ENCODE measurements at places on chromosomes 3 and 15.
A peak's percentile ranks its signal among the peaks of the same experiment; 100 is the strongest.

GRCh38 chr3:78978037-78978436, 789.8 kb downstream of the ROBO1 start:
- DNase-seq = peak; percentile 31

DNA sequence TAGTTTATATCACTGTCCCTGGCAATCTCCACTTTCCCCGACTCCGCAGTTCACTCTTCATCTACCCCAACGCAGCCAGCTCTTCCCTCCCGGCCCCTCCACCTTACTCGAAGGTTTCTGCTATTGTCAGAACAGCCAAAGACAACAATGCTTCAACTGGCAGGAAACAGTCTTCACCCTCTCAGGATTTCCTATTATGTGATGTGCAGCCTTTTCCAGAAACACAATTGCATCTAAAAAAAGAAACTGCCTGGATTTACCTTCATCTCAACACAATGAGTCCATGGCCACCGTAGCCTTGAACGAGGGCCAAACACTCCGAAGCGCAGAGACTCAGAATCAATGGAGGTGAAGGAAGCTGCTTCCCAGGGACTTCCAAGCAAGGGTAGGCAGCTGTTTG, 182.1 kb upstream of the TSC22D2 start:
- DNase-seq = no peak

GRCh38 chr15:27725731-27726130, 373.4 kb downstream of the OCA2 start:
- no peak for DNase-seq

- no peak for DNase-seq
Measured at GRCh38 chr3:69244039-69244438, 121.6 kb upstream of the LMOD3 start.

DNA sequence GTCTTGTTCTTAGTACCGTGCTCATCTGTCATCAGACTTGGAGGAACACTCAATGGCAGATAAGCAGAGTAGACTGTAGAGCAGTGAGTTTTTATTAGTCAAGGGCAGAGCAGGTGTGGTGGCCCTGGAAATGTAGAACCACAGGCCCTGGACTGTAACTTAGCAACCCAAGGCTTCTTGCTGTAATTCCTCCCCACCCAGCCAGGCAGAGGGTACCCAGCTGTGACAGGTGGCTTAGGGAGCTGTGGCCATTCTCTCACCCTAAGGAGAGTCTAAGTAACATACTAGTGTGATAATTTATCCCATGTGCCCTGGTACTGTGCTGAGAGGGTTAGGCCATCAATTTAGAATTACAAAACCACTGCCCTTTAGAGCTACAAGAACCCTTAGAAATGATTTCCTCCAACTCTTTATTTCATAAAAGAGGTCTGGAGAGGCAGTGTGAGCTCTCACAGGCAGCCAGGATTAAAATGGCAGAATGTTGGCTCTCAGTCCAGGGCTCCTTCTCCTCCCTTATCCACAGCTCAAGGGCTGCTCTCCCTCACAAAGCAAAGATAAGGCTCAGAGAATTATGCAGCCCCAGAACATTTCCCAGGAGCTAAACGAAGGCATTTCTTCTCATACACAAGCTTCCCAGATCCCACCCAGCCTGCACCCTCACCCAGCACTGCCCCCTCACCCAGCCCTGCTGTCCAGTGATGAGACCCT, 3.0 kb downstream of the POMGNT2 start:
- DNase-seq = no peak

Data from fibroblast of upper back skin (primary cell).